ENCODE measurements at places on chromosomes 2 and 18. TPM values are rescaled to one million over a fixed set of nuclear protein-coding genes. Genes with fewer than 3 reads are reported as not detected.

The DPP4 gene
- 256 TPM for total RNA-seq

The RBM45 gene
- total RNA-seq: 19.9 TPM

The GPAT2 gene
- 2.2 TPM for total RNA-seq

The EFR3B gene
- total RNA-seq: 0.88 TPM

The SEPTIN10 gene
- 101 TPM for total RNA-seq

The SCG2 gene
- 2.4 TPM for total RNA-seq

The KIAA2012 gene
- not detected for total RNA-seq

The HES6 gene
- total RNA-seq: 4.0 TPM

The BIN1 gene
- total RNA-seq: 85.4 TPM

The SMIM21 gene
- total RNA-seq: not detected

The ABCB6 gene
- 28.2 TPM for total RNA-seq

The SLC4A1AP gene
- total RNA-seq: 27.9 TPM

The KLHL30 gene
- total RNA-seq: under 0.01 TPM

The ERBB4 gene
- not detected for total RNA-seq

The REG3G gene
- not detected for total RNA-seq

The WNT6 gene
- total RNA-seq: not detected

The STPG4 gene
- 0.72 TPM for total RNA-seq

The CACNB4 gene
- 4.3 TPM for total RNA-seq

The IL36G gene
- total RNA-seq: not detected

The L3MBTL4 gene
- total RNA-seq: 0.88 TPM

The STRN gene
- 21.4 TPM for total RNA-seq

The TUBB6 gene
- 425 TPM for total RNA-seq

The OSBPL6 gene
- total RNA-seq: 5.4 TPM

The MATN3 gene
- 2.4 TPM for total RNA-seq

The NT5DC4 gene
- not detected for total RNA-seq

The IL1A gene
- total RNA-seq: not detected

The TFCP2L1 gene
- not detected for total RNA-seq

The DNAH6 gene
- 0.36 TPM for total RNA-seq

The BMP10 gene
- total RNA-seq: not detected

The GCG gene
- total RNA-seq: not detected

The C18orf63 gene
- total RNA-seq: not detected

The MEX3C gene
- total RNA-seq: 41.6 TPM

The STARD6 gene
- total RNA-seq: not detected

The HOXD12 gene
- not detected for total RNA-seq

The SIX3 gene
- total RNA-seq: not detected

The TPGS2 gene
- total RNA-seq: 98.8 TPM

The NAT8 gene
- total RNA-seq: not detected

The DNAJC27 gene
- total RNA-seq: 7.7 TPM

The CGREF1 gene
- 6.8 TPM for total RNA-seq

The GPR39 gene
- total RNA-seq: 3.6 TPM

The LRRTM4 gene
- under 0.01 TPM for total RNA-seq

The STRADB gene
- 55.7 TPM for total RNA-seq

The CFC1 gene
- total RNA-seq: not detected

The ASPRV1 gene
- total RNA-seq: 0.29 TPM

The OXER1 gene
- not detected for total RNA-seq

All from osteoblast (primary cell).